ENCODE measurements at places on chromosomes 6 and 20.

GRCh38 chr20:19756761-19757486 is 1.1 kb upstream of the RIN2 start:
- DNase-seq, result no peak

GRCh38 chr6:31626952-31627351 is 6.4 kb downstream of the PRRC2A start:
- DNase-seq, result no peak

- DNase-seq, result no peak
Measured at GRCh38 chr6:99882128-99882702, 111.8 kb downstream of the MCHR2 start.

GRCh38 chr20:23782366-23782983 is 31.7 kb upstream of the CST1 start:
- DNase-seq, result peak; percentile 21

DNA sequence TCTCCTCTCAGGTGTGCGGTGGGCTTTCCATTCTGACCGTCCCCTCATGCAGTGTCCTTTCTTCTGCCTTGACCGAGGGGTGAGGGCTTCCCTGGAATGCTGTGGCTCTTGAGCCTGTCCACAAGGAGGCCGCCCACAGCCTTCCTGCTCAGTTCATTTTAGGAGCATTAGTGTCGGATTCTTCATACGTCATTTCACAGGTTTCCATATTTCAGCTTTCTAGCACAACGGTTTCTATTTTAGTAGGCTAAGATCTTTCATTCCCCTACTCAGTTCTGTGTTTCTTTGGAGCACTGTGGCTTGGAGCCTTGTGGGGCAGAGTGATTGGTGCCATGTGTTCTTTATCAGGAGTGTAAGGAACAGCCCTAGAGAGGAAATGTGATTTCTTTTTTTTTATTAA is 5.5 kb downstream of the PPP1R3G start:
- no peak for DNase-seq

- DNase-seq, result no peak
Measured at GRCh38 chr6:96683819-96684528, 121.0 kb downstream of the FHL5 start.

- DNase-seq, result no peak
Measured at GRCh38 chr20:24574307-24574706, 104.9 kb downstream of the SYNDIG1 start.

- DNase-seq, result no peak
Measured at GRCh38 chr6:111857674-111858337, 15.4 kb downstream of the FYN start.

GRCh38 chr6:109121411-109121810 is 26.1 kb downstream of the CEP57L1 start:
- no peak for DNase-seq

DNA sequence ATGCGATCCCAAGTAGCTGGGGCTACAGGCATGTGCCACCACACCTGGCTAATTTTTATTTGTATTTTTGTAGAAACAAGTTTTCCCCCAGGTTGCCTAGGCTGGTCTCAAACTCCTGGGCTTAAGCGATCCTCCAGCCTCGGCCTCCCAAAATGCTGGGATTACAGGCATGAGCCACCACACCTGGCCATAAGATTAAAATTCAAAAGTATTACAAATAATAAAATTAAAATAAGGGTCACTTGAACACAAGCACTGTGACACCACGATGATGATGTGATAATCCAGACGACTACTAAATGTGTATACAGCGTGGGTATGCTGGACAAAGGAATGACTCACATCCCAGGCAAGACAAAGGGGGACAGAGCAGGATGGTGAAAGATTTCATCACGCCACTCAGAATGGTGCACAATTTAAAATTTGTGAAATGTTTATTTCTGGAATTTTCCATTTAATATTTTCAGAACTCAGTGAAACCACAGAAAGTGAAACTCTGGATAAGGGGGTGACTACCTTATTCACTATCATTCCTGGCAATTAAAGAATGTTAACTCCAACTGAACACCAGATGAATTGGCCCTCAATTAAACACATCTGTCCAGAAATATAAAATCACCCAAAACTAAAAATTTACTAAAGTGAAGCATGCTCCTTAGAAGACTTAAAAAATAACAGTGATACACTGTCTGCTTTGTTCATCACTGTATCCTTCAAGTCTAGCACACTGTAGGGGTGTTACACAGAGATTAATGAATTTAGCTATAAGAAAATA is 13.1 kb downstream of the B4GALT5 start:
- no peak for DNase-seq
